ENCODE measurements at places on chromosomes 6 and 20.

GRCh38 chr20:61529354-61529753, 277.3 kb downstream of the CDH4 start:
- DNase-seq = no peak

- no peak for DNase-seq
Measured at GRCh38 chr6:158459726-158460125, 100.2 kb upstream of the TMEM181 start.

GRCh38 chr6:64930681-64931080, 776.3 kb downstream of the EYS start:
- no peak for DNase-seq

GRCh38 chr6:149934249-149935156, 7.3 kb upstream of the ULBP2 start:
- DNase-seq = peak; percentile 79

- DNase-seq = no peak
Measured at GRCh38 chr6:145808239-145808638, 6.4 kb downstream of the FBXO30 start.

GRCh38 chr6:85670573-85670972, 27.9 kb upstream of the SYNCRIP start:
- no peak for DNase-seq

DNA sequence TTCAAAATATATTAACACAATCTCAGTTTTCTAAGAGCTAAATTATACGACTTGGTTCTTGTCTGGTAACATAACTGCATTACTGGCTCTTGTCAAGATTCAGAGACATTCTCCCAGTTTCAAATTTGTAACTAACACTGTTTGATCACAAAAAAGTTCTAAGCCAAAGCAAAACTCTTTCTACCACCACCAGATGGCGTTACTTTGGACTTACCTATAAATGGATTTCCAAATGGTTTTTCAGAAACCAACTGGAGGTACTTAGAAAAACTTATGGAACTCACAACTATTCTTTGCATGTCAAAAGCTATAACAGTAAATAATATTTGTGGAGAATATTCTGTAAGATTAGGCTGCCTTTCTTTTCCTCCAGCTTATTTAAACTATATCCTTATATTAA, 34.2 kb upstream of the GFRAL start:
- DNase-seq = no peak

- no peak for DNase-seq
Measured at GRCh38 chr20:14800707-14801425, 463.5 kb upstream of the FLRT3 start.

GRCh38 chr20:56628873-56629463, at the start of gene TFAP2C:
Gene TFAP2C (plus strand): TSS chr20:56629306. CDS start chr20:56629545, 239 bp downstream.
- DNase-seq = peak; percentile 89

DNA sequence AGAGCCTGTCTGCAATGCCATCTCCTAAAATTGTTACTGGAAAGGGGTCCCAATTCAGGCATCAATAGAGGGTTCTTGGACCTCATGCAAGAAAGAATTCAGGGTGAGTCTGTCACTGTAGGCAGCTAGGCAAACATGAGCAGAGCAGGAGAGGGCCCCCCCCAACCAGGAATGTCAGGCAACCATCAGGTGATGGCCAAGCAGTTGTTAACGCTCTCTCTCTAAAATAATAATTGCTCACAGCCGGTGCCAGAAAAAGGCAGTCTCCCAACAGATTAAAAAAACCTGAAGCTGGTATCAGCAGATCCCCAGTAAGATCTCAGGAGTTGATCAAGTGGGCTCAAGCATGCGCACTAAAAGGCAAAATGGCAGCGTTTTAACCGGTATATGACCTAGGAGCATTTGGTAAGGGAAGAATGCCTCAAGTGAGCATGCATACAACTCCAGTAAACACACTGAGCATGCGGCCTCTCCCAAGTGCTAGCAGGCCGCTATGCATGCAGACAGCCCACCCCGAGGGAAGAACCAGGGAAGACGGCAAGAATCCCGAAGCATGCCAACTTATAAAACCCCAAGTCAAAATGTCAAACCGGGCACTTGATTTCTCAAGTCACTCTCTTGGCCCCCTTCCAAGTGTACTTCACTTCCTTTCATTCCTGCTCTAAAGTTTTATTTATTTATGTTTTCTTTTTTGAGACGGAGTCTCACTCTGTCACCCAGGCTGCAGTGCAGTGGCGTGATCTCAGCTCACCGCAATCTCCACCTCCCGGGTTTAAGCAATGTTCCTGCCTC, 44.0 kb upstream of the RNGTT start:
- DNase-seq = peak; percentile 36

DNA sequence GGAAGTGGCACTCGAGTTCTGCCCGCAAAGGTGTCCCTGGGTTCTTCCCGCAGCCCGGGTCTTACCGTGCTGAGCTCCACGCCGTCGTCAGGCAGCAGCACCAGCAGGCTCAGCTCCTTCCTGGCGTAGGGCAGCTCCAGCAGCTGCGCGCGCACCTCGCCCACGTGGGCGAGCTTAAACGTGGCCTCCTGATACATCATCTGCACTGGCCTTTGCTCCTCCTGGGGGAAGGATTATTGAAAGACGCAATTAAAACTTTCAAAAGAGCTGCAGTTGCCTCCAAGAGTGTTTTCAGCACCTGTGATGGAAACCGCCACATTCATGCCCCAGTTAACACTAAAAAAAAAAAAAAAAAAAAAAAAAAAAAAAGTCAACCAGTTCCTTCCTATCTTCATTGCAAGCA, 11.3 kb downstream of the SERPINB9 start:
- DNase-seq = no peak

GRCh38 chr6:45676380-45676779, 298.6 kb upstream of the SUPT3H start:
- no peak for DNase-seq

GRCh38 chr6:4885341-4885933, 109.2 kb downstream of the CDYL start:
- no peak for DNase-seq

DNA sequence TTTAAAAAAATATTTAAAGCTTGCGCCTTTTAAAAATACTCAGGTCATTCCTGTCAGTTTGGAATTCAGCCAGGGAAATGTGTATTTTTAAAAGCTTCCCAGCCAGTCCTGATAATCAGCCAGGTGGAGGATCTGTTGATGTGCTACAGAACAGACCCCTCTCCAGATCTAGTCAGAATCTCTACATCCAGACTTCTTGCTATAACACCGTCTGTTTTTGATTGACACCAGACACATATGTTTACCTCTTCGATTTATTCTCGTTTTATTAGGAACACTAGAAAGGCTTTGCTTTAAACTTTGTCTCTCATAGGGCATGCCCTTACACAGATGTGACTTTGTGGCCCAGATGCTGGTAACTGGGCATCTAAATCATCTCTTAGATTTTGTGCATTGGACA, 11.7 kb downstream of the PARD6B start:
- DNase-seq = no peak

- no peak for DNase-seq
Measured at GRCh38 chr20:4150070-4150441, 134.7 kb upstream of the RNF24 start.

GRCh38 chr6:82569022-82569421, 205.4 kb downstream of the TPBG start:
- DNase-seq = peak; percentile 44

All from NCI-H345 (cell line).